ENCODE measurements at places on chromosomes 13 and 19.

GRCh38 chr19:45117671-45118070 is 24.7 kb downstream of the PPP1R37 start:
- no peak for DNase-seq

DNA sequence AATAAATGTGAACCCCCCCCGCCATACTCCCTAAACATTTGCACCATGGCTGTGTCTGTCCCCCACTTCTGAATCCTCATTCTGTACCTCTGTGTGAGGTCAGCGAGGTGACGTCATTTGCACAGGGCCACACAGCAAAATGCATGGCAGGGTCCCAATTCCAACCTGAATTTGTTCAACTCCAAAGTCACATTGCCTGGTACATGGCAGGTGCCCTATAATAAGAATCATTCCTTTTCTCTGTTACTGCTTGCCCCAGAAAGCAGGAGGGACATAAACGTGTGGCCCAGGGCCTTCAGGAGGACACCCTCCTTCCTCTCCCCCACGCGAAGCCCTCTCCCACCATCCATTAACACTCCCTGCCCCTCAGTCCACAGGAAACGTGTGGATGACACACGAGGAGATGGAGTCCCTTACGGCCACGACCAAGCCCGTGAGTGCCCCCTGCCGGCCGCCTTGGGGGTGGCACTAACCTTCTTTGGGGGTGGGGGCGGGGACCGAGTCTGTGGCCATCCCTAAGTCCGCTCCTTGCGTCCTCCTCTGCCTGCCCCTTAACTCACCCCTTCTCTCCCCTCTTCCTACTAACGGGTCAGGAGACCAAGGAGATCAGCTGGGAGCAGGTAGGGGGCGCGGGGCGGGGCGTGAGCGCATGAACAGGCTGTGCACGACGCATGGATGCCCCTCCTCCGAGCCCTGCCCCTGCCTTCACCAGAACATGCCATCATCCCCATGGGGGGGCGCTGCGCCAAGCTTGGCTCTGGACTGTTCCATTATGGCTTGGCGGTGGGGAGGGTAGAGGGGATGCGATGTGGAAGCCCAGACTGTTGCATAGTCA is 9.4 kb downstream of the HRC start:
- peak; percentile 58 for DNase-seq

DNA sequence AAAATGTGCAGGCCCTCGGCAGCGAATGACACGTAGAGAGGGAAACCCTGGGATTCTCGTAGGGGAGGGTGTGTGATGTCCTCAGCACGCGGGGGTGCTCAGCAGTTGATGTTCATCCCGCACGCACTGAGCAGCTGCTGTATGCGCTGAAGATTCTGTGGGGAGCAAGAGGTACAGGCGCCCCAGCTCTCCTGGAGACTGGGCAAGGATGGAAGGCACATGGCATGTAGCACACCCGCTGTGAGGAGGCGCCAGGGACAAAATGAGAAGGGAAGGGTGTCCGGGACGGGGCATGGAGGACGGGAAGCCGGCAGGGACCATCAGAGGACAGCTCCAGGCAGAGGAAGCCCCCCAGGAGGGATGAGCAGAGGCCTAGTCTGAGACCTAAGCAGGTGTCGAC is 15.4 kb downstream of the ATP11A start:
- DNase-seq, result no peak

- DNase-seq, result peak; percentile 64
Observed at GRCh38 chr13:20924758-20925394, 22.3 kb upstream of the XPO4 start.

DNA sequence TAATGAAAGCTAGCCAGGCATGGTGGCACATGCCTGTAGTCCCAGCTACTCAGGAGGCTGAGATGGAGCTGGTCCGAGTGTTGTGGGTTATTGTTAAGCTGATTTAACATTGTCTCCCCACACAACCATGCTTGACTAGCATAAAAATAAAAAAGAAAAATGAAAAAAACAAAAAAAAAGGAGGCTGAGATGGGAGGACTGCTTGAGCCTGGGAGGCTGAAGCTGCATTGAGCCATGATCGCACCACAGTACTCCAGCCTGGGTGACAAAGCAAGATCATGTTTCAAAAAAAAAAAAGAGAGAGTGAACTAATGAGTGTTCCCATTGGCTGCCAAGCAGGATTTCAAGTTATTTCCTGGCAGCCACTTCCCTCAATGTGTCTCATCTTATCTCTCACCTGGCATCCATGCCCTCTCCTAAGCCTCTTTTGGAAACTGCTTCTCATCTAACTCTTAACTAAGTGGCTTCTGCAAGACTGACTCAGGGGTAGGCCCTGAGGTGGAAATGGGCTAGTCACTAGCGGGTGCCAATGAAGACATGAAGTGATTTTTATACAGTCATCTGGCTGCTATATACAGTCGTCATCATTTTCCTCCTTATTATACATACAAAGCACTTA is 4.9 kb downstream of the THAP8 start:
- DNase-seq, result no peak

DNA sequence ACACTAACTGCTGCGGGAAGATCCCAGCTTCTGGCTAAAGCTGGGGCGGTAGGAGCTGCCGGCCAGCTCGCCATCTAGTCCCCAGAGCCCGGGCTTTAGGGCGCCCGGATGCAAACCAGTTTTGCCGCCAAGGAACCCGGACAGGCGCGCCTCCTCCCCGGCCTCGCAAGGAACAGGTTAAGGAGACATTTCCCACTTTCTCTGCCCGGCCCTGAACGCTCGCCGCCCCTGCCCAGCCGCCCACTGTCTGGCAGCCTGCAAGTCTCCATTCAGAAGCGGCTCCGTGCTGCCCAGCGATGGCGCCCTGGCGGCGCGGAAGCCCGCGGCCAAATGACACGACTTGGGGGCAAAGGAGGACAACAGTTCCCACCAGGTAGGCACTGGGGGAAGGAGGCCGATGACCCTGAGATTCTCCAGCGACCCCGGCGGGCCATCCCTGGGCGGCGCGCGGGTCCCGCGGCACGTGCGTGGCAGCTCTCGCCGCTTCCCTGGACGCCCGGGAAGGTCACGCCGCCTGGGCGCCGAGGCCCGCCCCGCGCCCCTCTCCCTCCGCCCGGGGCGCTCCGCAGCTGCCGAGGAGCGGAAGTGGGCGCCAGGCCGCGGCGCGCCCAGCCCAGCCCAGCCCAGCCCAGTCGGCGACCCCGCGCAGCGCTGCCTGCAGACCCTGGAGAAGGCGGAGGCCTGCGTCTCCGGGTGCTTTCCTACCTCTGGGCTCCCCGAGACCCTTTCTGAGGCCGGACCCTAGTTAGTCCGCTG is 42.2 kb upstream of the HNRNPA1L2 start:
- no peak for DNase-seq

- no peak for DNase-seq
Observed at GRCh38 chr13:107119989-107120881, 552.3 kb upstream of the ARGLU1 start.

GRCh38 chr13:60155978-60156377 is 7.8 kb downstream of the DIAPH3 start:
- no peak for DNase-seq

GRCh38 chr13:79483086-79483706 is 2.2 kb downstream of the NDFIP2 start:
- no peak for DNase-seq

GRCh38 chr13:80802946-80803345 is 462.0 kb upstream of the SPRY2 start:
- DNase-seq, result no peak

- DNase-seq, result no peak
Observed at GRCh38 chr13:99830931-99831330, 140.6 kb downstream of the ZIC5 start.

- DNase-seq, result no peak
Observed at GRCh38 chr13:94192431-94192975, 287.0 kb downstream of the DCT start.

DNA sequence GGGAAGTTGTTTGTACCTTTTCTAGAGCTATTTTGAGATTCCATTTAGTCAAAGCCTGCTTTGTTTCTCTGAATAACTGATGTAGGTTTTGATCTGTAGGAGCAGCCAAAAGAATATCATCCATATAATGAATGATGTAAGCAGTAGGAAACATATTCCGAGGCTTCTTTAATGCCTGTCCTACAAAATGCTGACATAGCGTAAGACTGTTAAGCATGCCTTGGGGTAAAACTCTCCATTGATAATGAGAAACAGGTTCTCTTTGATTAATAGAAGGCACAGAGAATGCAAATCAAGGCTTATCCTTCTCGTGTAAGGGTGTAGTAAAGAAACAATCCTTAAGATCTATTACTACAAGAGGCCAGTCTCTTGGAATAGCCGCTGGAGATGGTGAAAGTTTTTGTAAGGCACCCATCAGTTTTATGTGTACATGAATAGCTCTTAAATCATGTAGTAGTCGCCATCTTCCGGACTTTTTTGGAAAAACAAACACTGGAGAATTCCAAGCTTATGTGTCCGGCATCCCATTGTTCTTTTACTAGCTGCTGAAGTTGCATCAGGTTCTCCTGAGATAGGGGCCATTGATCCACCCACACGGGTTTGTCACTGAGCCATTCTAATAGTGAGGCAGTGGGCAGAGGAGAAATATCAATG is 13.5 kb downstream of the FPR3 start:
- no peak for DNase-seq

DNA sequence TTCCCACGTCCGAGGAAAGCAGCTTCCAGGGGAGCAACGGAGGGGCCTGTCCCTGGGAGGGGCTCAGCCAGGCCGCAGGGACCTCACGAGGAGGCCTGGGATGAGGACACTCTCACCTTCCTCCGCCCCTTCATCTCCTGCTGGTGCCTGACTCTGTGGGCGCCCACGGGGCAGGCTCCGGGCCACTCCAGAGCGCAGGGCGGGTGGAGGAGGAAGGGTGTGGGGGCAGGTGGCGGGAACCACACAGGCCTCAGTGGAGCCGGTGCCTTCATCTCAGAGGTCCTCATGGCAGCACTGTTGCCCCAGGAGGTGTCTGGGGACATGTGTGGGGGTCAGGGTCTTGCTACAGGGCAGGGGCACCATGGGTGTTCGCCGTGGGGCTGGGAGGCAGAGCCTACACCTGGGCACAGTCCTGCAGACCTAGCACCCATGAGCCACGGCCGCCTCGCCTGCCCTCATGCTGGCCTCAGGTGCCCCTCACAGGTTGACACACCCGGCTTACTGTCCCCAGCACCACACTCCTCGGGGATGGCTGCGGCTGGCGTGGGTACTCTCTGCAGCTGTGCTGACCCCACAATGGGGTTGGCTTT is 10.1 kb upstream of the TMEM255B start:
- DNase-seq, result no peak

GRCh38 chr13:29529754-29530153 is 65.7 kb downstream of the SLC7A1 start:
- no peak for DNase-seq

GRCh38 chr19:4359627-4360000 is 16.3 kb downstream of the MPND start:
- no peak for DNase-seq

DNA sequence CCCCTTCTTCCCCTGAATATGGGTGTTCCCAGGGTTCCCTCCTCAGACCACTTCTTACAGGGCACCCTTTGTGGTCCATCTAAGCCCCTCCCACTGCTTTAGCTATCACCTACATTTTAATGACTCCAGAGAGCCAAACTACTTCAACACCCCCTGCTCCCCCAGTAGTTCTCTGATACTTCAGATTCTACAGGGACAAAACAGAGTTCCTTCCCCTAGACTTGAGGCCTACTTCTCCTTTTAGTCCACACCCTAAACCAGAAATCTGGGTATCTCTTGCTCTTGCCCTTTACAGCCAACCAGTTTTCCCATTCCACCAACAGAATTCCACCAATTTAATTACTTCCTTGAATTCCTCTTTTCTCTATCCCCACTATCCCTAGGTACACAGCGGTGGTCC is 107.2 kb downstream of the KCNRG start:
- DNase-seq, result no peak

DNA sequence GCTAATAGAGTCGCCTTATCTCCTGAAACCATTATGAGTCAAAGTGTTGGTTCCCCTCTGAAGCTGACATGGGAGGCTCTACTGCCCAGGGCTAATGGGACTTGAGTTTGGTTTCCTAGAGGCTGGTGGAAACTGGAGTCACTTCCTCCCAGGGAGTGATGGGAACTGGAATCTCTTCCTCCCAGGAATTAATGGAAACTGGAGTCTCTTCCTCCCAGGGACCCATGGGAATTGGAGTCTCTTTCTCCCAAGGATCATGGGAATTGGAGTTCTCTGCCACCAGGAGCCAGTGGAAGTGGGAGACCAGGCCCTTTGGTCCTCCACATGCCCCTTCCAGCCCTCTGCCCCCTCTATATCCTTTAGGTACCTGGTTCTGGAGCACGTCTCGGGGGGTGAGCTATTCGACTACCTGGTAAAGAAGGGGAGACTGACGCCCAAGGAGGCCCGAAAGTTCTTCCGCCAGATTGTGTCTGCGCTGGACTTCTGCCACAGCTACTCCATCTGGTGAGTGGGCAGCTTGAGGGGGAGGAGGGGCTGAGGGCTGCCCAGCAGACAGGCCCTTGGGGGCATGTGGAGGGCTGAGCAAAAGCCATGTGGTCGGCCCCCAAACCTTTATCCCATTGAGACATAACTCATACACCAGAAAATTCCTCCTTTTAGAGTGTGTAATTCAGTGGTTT is 5.5 kb downstream of the BRSK1 start:
- no peak for DNase-seq

DNA sequence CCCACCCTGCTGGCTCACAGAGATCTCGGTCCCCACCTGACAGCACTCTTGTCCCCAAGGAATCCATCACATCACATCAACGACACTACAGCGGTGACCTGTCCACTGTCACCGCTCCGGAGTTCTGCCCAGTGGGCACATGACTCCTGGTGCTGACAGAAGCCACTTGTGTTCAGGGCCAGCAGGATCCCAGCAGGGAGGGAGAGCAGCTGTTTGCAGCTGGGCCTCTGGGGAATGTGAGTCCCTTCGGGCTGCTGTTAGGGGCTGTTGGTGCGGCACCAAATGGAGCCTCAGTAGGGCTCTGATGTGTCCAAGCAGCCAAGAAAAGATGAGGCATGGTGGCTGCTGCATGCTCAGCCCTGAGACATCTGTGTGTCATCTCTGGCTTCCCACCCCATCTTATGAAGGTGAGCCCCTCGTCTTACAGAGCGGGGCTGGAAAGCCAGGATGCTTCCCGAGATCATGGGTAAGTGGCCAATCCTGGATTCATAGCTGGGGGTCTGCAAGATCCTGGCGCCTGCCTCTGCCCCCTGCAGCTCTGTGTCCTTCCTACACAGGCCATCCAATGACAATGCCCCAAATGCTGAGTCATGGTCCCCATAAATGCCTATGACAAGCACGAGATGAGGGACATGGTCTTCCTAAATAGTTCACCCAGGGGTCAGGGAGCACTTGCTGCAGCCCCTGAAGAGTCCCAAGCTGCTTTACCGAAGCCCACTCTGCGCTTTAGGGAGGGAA is 56.0 kb downstream of the F2RL3 start:
- no peak for DNase-seq

All from bone marrow (tissue), 2 donors.